ENCODE measurements at places on chromosomes 4 and X.

DNA sequence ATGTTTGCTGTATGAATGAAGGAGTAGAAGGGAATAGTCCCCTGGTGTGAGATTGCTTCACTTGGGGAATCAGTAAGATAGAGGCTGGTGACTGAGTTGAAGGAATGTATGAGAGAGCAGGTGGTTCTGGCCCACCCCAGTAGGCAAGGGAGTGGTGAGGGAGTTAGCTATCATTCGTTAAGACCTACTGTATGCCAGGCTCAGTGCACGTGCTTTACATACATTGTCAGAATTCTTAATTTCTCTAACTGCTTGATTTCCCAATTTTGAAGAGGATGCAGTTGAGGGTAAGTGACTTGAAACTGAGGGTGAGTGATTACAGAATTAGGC lies 700 bp downstream of the VMA21 start:
- DNase-seq: no peak

DNA sequence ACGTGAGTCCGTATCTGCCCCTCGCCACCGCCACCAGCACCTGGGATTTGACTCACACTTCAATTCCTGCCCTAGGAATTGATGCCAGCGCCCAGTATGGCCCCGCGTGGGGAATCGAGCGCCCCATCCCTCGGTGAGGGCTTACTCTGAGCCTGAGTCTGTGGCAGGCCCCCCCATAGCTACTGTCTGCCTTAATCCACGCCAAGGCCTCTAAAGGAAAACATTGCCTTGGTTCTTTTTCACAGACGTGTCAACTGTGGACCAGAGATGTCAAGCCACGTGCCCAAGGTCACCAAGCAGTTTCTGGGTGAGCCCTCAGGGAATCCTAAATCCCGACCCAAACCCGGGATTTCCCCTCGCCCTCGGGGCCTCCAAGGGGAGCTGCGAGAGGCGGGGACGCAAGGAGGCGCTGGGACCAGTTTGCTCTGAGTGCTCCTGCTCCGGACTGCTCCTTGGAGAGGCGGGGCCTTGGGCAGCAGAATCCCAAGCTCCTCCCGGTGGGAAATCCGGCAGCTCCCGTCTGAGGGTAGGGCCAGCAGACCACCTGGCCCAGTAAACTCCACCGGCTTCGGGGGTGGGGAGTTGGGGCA lies 12.9 kb downstream of the MSX1 start:
- no peak for DNase-seq

- DNase-seq: peak; percentile 85
Observed at GRCh38 chr4:23333946-23334878, 555.6 kb downstream of the PPARGC1A start.

- DNase-seq: no peak
Observed at GRCh38 chr4:80446664-80447063, 111.1 kb downstream of the CFAP299 start.

- DNase-seq: no peak
Observed at GRCh38 chrX:111868726-111869638, 7.0 kb upstream of the TRPC5OS start.

- DNase-seq: peak; percentile 44
Observed at GRCh38 chr4:24763631-24764297, 31.6 kb upstream of the SOD3 start.

DNA sequence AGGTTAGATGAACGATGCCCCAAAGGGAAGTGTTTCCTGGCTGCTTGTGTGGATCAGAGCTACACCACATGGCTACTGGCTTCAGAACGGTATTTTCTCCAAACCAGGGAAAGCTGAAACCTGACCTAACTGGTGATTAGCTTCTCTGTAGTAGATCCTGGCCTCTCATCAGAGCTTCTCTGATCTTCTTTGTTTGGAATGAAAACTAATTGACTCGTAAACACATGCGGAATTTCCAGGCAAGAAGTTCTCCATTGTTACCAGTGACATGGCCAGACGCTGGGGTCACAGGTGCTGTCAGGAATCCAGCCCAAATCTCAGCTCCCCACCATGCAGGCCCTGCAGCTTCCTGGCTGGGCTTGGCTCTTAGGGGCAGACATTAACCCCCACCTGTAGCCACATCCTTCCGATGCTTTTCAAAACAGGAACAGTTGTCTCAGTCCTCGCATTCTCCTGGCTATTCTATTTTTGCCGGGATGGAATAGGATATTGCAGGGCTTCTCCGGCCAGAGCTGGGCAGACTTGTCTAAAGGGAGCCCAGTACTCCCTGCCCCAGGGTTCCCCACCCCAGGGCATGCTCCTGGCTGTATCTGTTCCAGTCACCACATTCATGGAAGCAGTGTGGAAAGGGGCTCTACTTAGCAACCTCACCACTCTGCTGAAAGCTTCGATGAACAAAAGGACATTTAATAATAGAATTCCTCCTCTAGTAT lies 305.4 kb upstream of the F9 start:
- DNase-seq: no peak

DNA sequence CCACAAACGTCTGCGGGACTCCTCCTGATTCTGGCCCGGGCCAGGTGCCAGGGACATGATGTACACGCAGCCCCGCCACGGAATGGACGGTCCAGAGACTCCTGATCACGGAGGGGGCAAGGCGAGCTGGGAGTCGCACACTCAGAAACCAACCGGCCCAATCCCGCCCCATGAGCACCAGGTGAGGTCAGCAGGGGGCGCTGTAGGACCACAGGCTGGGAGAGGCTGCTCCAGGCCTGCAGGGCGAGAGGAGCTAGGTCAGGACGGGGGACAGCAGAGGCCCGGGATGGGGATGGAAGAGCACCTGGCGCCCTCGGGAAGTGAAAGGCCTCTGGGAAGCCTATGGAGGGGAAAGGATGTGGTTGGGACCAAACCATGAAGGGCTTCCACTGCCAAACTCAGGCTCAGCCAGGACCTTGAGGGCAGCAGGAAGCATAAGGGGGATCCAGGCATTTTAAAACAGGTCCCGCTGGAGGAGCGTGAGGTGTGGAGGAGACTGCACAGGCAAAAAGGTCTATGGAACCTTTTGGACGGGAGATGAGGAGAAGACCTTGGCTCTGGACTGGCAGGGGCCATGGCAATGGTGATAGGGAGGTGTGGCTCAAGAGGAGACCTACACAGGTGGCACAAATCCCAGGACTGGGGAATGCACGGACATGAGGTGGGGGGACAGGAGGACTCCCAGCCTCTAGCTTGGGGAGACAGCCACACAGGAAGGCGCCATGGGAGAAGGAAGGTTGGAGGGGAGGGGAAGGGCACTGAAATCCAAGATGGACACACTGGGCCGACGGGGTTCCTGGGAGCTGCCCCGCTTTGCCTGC lies 79.2 kb downstream of the MTMR1 start:
- peak; percentile 77 for DNase-seq

DNA sequence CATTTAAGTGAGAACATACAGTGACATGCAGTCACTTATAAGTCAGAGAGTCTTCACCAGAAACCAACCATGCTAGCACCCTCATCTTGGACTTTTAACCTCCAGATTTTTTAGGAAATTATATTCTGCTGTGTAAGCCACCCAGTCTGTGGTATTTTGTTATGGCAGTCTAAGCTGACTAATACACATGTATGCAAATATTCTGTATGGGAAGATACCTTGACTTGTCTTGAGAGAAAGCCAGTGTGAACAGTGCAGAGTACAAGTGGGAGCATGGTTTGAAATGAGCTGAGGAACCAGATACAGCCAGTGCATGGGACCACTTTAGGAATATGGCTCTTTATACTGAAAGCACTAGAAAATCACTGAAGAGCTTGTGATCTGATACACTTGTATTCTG lies 110.4 kb upstream of the MAP9 start:
- DNase-seq: no peak

DNA sequence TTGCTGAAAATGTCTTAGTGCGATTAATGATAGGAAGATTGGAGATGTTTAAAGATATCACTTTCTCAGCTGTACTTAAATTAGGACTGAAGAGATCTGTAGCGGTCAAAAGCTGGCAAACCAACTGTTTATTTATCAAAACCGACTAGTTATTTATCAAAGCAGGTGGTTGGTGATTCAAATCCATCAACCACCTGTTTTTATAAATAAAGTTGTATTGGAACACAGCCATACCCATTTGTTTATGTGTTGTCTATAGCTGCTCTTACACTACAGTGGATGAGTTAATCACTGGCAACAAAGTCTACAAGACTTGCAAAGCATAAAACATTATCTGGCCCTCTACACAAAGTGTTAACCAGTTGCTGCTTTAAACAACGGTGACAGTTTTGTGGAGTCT lies 76.8 kb downstream of the IL15 start:
- DNase-seq: no peak

- no peak for DNase-seq
Observed at GRCh38 chrX:44352758-44353157, 9.3 kb upstream of the EFHC2 start.

DNA sequence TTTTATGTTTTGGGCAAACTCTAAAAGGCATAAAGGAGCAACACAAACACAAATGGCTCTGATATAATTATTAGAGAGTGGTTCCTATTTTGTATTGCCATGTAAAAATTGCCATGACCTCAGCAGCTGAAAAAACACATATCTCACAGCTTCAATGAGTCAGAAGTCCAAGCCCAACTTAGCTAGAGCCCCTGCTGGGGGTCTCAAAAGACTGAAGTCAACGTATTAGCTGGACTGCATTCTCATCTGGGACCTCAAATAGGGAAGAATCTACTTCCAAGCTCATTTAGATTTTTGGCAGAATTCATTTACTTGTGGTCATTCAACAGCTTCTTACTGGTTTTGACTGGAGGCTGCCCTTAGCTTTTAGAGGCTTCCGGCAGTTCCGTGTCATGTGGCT lies 47.4 kb downstream of the FREM3 start:
- DNase-seq: no peak

GRCh38 chr4:6461301-6462165 lies 10.9 kb downstream of the PPP2R2C start:
- no peak for DNase-seq

GRCh38 chrX:78102091-78102490 lies 2.0 kb upstream of the PGK1 start:
- peak; percentile 34 for DNase-seq

GRCh38 chr4:47891928-47892327 lies 22.5 kb downstream of the NFXL1 start:
- DNase-seq: no peak

- DNase-seq: peak; percentile 96
Observed at GRCh38 chrX:72181178-72182125, at the start of gene PIN4. TSS of gene PIN4 (plus strand) at chrX:72181757. CDS start at chrX:72181786, 29 bp downstream.

DNA sequence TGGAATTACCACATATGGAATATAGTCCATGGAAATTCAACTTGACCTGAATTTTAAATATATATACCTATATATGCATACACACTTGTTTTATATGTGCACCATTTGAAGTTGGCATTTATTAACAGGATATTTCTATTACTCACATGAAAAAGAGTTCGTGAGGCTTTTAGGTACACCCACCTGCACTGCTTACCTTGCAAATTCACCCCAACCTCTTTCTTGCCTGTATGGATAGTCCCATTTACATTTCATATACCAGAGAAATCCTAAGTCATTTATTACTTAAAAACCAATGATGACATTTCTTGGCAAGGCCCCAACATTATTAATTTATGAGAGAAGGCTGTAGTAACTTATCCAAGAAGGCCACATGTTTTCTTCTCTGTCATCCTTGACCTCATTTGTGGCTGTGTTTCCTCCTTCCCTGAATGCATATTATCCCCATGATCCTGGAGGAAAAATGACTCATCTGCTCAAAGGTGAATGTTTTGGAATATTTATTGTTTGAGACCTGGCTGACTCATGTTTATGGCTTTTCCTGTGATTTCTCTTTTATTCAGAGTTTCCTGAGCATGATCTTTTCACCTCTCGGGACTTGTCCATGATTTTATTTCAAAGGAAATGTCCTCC lies 62.2 kb upstream of the FAM241A start:
- peak; percentile 74 for DNase-seq

- DNase-seq: no peak
Observed at GRCh38 chr4:961351-962230, 11.8 kb downstream of the DGKQ start.

DNA sequence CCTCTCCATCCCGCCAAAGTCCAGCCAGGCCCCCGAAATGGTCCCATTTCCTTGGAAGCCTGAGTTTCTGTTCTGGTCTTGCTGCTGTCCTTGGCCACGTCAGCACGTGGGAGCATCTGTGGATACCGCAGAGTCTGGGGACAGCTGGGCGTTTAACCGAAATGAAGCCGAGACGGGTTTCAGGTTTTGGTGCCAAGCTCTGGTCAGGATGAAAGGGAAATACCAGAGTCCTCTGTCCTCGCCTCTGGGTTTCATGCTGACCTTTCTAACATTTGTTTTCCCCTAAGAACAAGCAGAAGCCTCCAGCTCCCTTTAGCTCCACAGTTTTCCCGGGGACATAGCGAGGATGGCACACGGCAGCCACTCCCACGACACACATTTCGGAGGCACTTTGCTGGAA lies 19.7 kb downstream of the SHOX start:
- DNase-seq: no peak

DNA sequence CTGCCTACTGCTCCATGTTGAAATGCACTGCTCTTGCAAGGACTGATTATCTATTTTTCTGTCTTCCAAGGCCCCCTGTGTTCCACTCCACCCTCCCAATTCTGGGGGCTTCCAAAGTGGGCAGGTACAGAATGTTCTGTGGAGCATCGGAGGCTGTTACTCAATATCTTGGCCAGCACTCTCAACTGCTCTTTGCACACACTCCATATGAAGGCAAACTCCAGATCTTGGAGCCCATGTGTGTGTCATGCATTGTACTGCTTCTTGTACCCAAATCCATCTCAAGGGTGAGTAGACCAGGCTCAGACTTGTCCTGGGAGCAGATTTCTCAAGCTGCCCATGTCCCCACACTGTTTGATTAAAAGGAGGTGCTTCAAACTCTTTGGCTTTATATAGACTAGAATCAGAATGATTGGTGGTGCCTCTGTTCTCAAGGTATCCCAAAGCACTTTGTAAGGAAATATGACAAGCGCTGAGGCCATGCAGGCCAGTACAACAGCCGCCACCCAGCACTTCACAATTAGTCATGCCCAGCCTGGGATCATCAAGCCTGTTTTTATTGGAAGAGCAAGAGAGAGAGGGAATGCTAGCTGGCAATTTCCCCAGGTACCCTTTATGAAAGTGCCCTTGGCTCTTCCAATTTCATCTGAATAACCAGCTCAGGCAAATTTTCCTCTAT lies 44.3 kb downstream of the AR start:
- DNase-seq: no peak

DNA sequence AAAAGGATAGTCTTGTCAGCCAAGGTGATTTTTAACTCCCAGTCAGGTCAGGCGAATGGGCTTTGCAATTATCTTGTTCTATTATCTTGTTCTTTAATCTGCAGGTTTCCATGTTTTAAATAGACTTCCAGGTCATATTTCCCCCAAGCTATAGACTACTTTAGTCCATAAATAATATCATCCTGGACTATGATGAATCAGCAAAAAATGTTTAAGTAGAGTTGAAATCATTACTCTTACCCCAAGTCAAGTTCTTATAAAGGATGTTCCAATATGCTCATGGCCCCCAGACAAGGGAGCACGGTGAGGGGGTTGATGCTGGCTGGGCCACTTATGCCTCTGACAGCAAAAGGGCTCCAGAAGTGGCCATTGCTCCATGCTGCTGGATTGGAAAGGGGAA lies 75.1 kb downstream of the SLC2A9 start:
- DNase-seq: no peak

DNA sequence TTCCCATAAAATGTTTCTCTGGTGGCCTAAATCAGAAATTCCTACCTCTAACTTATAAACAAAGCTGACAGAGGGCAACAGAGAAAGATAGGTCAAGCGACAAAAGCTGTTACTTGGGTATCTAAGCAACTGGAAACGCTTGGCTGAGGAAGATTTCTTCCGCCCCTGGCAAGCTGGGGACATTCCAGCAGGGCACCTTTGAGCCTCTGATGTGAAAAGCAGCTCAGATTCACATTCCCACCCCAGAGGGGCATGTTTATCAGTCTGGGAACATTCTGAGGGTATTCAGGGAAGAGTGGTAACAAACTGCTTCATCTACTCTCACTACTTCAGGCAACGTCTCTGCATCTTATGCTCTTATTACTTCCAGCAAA lies 3.5 kb upstream of the CDS1 start:
- DNase-seq: no peak

Measured in SK-MEL-5 (cell line).